NK-92 treated with Interleukin-12 subunit alpha and Interleukin-12 subunit beta, amount 100 ng/mL, for 24 hours (cell line): ENCODE measurements at places on chromosomes 7 and 10.
A peak's percentile ranks its signal among the peaks of the same experiment; 100 is the strongest.

- no peak for DNase-seq
Observed at GRCh38 chr7:151245360-151246101, 3.0 kb downstream of the SMARCD3 start.

DNA sequence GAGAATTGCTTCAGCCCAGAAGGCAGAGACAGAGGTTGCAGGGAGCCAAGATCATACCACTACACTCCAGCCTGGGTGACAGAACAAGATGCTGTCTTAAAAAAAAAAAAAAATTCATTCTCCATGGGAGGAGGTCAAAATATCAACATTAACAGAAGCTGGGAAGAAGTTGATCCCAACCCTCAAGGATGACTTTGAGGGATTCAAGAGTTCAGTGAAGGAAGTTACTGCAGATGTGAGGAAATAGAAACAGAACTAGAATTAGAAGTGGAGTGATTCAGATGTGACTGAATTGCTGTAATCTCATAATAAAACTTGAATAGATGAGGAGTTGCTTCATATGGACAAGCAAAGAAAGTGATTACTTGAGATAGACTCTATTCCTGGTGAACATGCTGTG is 19.7 kb upstream of the RPEL1 start:
- no peak for DNase-seq

- no peak for DNase-seq
Observed at GRCh38 chr7:28102797-28103196, 77.8 kb downstream of the JAZF1 start.

DNA sequence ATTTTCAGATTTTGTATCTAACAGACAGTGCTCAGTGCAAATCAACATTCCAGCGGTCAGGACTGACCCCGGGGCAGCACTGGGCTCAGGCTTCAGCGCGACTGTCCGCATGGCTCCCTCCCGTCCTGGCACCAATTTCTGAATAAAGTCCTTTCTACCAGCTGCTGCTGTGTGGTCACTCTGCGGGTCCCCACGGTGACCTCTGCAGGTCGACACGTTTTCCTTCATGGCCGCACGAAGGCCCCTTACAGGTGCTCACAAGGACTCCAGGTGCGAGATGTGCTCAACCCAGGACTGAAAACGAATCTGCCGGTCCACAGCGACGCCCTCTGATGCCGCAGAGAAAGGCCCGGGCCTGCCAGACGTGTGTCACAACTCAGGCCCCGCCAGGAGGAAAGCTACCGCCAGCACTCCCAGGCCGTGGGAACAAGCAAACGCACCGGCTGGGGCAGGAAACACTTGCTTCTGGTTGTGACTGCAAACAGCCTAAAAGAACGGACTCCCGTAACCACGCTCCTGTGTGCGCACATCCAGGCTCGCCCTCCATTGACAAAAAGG is 3.7 kb upstream of the UTF1 start:
- no peak for DNase-seq

DNA sequence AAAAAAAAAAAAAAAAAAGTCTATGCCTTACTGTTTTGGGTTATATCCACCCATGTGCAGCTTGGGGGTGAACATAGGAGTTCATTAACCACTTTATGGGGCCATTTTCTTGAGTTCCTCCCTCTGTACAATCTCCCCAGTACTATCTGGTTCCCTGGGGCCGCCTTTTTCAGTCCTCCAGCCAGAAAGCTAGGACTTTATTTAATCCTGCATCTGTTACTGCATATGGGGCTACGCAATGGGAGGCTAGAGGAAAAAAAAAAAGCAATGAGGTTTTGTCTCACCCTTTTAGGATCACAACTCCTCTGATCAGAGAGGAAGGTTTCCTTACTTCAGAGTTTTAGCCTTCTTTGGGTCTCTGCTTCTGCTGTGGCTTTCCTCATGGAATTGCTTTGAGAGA is 51.0 kb downstream of the BTRC start:
- no peak for DNase-seq

- DNase-seq: no peak
Observed at GRCh38 chr7:27576360-27576944, 86.2 kb downstream of the HIBADH start.

DNA sequence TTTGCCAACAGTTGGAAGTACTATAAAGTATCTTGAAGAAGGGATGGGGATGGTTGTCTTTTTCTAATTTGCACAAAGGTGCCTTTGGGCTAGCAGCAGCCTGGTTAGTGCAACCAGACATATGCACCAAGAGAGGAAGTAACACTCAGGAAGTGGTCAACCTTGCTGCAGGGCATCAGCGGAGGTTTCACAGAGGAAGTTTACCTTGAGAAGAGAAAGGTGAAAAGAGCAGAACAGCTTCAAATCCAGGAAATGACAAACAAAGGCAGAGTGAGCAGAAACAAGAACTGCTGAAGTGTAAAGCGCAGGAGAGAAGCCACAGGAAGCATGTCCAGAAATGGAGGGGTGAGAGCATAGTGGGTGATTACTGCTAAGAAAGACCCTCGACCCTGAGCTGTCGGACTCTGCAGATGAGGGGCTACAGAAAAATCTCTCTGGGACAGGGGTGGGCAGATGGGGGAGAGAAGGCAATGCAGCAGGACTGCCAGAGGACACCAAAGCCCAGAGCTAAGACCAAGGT is 66.9 kb downstream of the STK17A start:
- DNase-seq: peak; percentile 58
